ENCODE measurements at places on chromosomes 6 and 20. TPM values are rescaled to one million over a fixed set of nuclear protein-coding genes. Genes with fewer than 3 reads are reported as not detected.

Gene KDM1B
- 10.8 TPM for total RNA-seq

Gene MCHR2
- not detected for total RNA-seq

Gene C6orf15
- total RNA-seq, result not detected

Gene ME1
- total RNA-seq, result 0.13 TPM

Gene NKX2-2
- total RNA-seq, result not detected

Gene PCSK2
- total RNA-seq, result not detected

Gene SLC17A2
- total RNA-seq, result not detected

Gene MYLK4
- total RNA-seq, result 0.15 TPM

Gene MYCT1
- total RNA-seq, result not detected

Gene PCK1
- total RNA-seq, result not detected

Gene EIF2S2
- 108 TPM for total RNA-seq

Gene ULBP3
- 3.5 TPM for total RNA-seq

Gene DYNLT2
- total RNA-seq, result 1.7 TPM

Gene SPDEF
- not detected for total RNA-seq

Measured in activated CD4-positive, alpha-beta memory T cell treated with anti-CD3 and anti-CD28 coated beads, Interleukin-2, amount 10 ng/mL, durations not matched to agents 7 days and 5 days (primary cell).